Renal cortical epithelial cell (primary cell): ENCODE measurements at places on chromosomes 4 and X.

- DNase-seq = no peak
Measured at GRCh38 chrX:115400960-115401359, 111.4 kb downstream of the LUZP4 start.

DNA sequence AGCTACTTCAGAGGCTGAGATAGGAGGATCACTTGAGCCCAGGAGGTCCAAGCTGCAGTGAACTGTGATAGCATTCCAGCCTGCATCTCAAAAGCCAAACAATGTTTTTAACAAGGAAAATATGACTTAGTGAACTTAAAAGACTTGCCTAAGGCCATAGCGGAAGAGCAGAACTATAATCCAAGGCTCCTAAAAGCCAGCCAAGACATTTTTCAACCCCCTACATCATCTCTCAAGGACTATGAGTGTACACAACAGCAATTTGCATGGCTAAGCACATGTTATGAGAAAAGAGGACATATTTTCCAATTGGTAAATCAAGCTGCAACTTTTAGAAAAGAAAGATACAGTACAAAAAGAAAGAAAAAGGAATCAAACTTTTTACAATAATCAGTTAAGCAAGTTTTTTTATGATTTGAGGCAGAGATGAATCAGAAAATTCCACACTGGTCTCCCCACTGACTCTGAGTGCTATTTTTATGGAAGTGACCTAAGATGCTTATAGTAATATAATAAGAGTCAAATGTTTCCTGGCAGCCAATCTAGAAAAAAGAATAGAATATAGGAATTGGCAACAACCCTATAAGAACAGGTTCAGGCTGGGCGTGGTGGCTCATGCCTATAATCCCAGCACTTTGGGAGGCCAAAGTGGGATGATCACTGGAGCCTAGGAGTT is 9.8 kb upstream of the ACOT9 start:
- DNase-seq = no peak

DNA sequence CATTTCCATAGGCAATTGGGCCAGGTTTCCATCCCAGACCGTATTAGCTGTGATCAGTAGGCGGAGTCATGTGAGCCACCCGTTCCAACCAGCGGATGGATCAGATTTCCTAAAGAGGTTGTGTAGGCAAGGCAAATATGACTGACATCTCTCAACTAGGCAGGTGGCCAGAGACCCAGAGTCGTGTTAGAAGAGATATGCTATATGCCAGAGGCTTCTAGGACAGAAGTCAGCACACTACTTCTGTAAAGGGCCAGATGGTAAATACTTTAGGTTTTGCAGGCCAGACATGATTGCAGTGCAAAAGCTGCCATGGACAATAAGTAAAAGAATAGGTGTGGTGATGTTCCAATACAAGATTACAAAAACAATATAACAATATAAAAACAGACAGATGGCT is 788.4 kb downstream of the RPA4 start:
- DNase-seq = no peak

GRCh38 chrX:153632595-153632946 is 14.4 kb upstream of the DUSP9 start:
- DNase-seq = no peak

GRCh38 chr4:93444860-93445259 is 383.7 kb upstream of the ATOH1 start:
- no peak for DNase-seq

DNA sequence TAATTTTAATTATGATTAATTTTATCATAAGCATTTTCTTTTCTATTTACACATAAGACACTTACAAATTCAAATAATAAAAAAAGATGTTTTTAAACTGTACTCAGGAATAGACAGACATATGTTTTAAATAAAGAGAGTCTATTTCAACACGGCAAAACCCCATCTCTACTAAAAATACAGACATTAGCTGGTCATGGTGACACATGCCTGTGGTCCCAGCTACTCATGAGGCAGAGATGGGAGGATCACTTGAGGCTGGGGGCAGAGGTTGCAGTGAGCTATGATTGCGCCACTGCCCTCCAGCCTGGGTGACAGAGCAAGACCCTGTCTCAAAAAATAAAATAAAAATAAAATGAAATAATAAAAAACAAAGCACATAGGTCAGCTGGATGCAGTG is 14.8 kb downstream of the FAM9B start:
- no peak for DNase-seq

- no peak for DNase-seq
Measured at GRCh38 chrX:71536285-71536684, 3.4 kb downstream of the OGT start.

DNA sequence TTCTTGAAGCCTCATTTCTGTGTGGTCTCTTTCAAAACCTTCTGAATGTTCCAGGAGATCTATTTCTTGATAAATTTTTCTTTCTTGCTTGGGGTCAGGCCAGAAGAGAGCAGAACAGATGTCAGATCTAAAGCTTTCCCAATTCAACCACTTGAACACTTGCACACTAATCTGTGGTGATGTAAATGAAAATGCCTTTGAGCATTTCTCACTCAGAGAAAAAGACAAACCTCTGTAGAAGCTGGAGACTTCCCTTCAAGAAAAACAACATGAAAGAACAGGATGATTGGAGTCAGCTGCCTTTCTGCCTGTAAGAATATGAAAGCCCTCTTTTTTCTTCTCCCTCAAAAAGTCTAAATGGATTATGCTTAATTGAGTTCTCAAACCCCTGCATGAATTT is 11.2 kb downstream of the IGFBP7 start:
- no peak for DNase-seq

DNA sequence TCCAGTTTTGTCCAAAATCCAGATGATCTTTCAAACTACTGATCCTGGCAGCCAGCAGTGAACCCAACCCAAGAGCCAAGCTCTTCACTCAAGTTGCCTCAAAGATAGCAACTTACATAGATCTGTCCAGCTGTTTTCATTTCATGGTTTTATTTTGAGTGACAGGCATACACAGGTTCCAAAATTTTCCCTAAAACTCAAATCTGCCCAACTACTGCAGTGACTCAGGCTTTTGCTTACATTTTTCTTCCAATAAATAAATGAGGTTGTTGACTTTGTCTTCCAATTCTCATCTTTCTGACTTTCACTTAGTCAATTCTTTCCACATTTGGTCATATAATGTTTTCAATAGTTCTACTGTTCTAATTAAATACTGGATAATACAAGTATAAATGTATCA is 158.8 kb downstream of the TECRL start:
- no peak for DNase-seq

DNA sequence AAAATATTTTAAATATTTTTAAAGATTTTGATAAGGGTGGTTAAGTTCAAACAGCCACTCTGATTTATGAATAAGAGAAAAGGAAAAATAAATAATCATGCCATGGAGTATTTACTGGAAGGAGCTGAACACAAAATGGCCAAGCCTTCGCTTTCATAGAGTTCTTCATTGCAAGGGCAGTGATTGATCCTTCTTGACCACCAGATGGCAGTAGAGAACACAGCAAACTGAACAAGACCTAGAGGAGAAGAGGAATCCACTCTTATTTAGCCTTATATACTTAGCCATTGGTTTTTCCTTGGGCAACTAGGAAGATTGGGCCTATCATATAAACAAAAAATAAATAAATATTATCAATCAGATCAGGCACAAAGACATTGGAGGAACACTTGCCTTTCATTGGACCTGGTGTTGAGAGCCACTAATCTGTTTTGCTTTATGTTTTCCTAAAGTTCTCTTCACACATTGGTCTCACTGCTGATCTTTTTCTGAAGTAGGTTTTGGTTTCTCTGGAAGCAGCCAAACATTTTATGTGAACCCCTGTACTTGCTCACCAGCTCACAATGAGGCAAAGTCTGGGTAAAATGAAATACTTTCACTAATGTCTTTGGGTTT is 58.1 kb upstream of the PARM1 start:
- DNase-seq = peak; percentile 84

DNA sequence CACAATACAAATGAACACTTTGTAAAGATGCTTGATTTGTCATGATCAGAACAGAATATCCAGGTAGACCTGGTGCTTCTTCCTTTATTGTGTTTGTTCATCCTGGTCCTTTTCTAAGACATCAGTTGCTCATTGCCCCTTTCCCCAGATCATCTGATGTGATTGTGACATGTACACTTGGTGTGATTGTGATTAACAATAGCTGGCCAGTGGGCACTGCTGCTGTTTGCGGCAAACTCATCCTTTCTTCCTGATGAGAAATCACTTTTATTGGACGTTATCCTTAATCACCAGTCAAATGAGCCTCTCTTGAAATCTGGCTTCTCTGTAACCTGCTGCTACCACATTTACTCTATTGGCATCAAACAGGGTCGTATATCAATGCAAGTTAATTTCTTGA is 135.1 kb downstream of the PCDH7 start:
- DNase-seq = no peak

DNA sequence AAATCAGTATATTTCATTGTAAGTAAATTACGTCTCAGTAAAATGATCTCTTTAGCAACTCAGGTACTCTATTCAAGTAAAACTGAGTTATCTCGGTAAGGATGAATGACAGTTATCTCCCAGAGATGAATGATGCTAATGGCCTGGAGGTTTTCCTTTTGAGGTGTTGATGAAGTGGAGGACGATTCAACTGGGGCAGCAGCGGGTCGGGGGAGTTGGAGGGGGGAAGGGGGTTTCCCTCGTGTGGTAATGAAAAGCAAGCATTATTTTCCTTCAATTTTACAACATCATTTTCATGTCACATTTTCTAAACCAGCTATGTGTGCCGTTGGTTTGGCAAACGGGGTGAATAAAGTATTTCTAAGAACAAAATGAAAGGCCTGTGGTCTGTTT is 92.4 kb upstream of the ATXN3L start:
- DNase-seq = no peak

- DNase-seq = peak; percentile 80
Measured at GRCh38 chr4:38400946-38401345, 263.1 kb upstream of the KLF3 start.

- no peak for DNase-seq
Measured at GRCh38 chrX:98203800-98204199, 1320.1 kb downstream of the RPA4 start.

DNA sequence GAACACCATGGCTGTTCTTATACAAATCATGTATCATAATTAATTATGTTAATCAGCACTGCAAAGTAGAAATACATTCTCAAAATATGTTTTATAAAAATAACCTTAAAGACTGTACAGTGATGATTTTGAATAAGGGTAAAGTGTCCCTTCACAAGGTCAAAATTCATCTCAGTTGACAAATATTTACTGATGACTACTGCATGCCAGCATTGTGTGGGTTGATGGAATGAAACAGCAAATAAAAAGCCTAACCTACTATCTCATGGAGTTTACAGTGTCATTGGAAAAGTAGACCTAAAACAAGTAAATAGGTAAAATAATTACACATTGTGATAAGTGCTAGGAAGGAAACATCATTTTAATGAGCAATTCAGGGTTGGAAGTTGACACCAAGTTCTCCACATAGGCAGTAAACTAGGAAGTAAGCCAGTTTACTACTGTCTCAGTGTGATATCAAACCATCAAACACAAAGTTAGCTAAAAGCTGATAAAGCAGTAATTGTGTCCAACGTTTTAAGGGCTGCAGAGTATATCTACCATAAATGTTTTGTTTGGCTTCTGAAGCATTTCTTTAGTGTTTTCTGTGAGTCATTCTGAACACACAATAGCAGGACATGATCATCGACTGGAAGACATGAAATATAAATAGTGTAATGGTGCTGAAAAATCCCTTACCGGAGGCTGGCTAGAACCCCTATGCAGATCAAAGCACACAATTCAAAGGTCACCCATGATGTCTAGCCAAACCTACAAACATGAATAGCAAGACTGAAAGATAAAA is 221.8 kb downstream of the DACH2 start:
- no peak for DNase-seq

DNA sequence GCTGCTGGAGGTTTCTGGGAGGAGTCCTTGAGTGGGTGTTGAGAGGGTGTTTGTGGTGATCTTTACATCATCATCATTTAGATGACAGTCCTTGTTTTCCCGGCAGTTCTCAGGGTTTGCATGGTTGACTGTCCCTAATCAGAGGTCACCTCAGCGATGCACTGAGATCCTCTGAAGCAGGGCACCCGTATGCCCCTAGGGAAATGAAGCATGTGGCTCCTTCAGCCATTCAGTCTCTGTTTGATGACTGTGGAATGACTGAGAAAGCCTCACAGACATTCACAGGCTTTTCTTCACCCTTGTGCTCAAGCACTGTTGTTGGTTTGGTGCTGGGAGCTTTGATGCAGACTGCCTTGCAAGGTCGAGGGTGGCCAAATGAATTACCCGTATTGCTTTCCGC is 474.7 kb downstream of the SPRY1 start:
- peak; percentile 45 for DNase-seq

GRCh38 chr4:185865901-185866328 is 53.9 kb upstream of the SORBS2 start:
- DNase-seq = peak; percentile 57

GRCh38 chrX:38249965-38250364 is 29.3 kb upstream of the SRPX start:
- no peak for DNase-seq

DNA sequence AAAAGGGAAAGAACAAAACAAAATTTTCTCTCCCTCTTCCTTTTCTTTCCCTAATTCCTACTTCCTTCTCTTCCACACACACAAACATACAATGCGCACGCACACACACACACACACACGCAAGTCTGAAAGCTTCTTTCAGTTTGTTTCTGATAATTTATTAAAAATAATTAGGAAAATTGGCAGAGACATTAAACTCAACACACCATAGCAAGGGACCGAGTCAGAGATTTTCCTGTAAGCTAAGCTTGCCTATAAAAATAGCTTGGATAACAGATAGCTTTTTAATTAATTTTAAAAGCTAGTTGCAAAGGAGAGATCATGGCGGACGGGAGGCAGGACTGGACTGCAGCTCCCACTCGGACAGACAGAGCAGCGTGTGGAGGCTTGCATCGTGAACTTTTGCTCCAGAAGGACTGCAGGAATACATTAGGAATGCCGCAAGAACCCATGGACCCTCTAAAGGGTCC is 92.6 kb upstream of the MAPK10 start:
- peak; percentile 33 for DNase-seq

GRCh38 chrX:22118161-22118830 is 86.2 kb downstream of the PHEX start:
- DNase-seq = peak; percentile 73

GRCh38 chr4:148071009-148071408 is 339.1 kb downstream of the ARHGAP10 start:
- peak; percentile 83 for DNase-seq

GRCh38 chr4:70678383-70678999 is 9.8 kb upstream of the UTP3 start:
- no peak for DNase-seq
